ENCODE measurements at places on chromosomes 5 and 9.

GRCh38 chr9:69918322-69918721 is 97.7 kb downstream of the CFAP95 start:
- DNase-seq = no peak

DNA sequence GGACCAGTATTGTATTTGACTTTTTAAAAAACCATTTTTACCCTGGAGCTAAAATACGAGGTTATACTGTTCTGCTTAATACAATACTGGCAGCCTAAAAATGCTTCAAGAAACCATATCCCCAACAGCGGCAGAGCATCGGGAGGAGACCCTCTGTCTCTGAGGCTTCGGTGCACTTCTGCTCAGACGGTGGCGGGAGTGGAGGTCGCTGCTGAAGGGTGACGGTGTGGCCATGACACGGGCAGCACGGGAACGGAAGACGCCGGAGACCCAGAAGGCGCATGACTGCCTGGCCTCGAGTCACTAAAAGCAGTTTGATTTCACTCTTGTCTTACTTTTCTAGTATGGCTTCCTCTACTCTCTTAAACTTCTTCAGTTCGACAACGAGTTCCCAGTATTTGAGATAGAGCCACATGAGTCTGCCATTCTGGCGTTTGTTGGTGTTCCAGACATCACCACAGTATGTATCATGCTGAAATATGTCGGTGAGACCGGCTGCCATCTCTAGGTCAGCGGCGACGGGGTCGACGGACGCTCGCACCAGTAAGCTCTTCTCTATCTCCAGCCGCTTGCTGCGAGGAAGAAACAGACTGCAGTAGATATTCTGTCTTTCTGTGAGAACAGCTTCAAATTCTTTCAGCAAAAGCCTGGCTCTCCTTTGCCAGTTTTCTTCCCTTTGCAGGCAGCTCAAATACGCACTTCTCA is 12.8 kb downstream of the CCDC127 start:
- no peak for DNase-seq

DNA sequence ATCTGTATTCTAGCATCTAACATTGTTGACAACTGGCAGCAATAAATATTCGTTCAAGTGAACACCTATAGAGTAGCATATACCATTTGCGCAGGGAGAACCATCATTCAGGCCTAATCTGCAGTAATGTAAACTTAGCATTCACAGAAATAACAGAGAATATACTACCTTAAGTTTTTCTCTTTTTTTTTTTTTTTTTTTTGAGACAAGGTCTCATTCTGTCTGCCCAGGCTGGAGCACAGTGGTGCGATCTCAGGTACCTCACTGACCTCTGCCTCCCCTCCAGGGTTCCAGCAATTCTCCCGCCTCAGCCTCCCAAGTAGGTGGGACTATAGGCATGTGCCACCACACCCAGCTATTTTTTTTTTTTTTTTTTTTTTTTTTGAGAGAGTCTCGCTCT is 12.1 kb downstream of the UBAP2 start:
- DNase-seq = no peak

GRCh38 chr9:124778575-124779367 is 1.8 kb downstream of the OLFML2A start:
- DNase-seq = no peak

GRCh38 chr9:131873891-131874440 is 134.1 kb upstream of the RAPGEF1 start:
- DNase-seq = no peak

- DNase-seq = no peak
These were observed 490.2 kb upstream of the DAP start for GRCh38 chr5:11251247-11251646.

DNA sequence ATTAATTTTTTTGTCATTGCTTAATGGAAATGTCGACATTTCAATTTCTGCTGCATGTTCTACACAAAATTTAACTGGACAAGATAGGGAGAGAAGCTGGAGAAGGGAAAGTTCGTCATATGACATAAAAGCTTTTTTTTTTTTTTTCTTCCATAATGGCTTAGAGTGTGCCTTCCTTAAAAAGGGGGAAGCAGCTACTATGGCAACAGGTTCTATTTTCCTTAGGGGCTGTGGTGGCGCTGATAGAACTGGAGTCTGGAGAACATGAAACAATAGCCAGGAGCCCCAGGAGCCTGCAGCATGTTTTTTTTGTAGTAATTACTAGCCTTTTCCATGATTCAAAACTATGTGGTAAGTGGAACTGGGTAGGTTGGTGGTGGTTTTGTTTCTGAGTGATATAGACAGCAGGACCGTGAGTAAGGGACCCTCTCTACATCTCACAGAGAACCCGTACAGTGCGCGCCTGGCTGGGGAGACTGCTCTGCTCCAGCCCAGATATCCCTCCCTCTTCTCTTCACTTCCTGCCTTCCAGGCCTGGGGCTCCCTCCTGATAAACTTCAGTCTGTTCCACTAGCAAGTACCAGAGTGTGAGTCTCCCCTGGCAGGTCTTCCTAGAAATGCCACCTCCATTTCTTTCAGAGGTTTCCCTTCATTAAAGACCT is 301.6 kb downstream of the NR3C1 start:
- peak; percentile 54 for DNase-seq

- peak; percentile 91 for DNase-seq
These were observed 33.5 kb upstream of the CRB2 start for GRCh38 chr9:123322273-123323195.

DNA sequence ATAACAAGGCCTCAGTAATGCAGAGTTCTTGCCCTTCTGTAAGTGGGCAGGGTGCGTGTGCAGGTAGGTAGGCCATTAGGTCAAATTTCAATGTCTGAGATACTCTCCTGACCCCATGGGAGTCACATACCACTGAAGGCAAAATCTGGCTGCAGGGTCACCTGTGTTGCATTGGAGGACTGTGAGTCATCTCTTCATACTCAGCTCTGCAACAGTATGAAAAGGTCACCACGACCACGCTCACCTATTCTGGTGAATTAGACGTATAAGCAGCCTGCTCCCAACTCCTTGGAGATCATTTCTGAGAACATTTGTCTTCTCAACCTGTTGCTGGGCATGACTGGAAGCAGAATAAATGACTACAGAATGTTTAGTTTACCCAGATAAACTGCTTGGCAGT is 599.8 kb downstream of the PDE4D start:
- DNase-seq = no peak

All from KBM-7 (cell line).